ENCODE measurements at places on chromosomes 4 and X.

DNA sequence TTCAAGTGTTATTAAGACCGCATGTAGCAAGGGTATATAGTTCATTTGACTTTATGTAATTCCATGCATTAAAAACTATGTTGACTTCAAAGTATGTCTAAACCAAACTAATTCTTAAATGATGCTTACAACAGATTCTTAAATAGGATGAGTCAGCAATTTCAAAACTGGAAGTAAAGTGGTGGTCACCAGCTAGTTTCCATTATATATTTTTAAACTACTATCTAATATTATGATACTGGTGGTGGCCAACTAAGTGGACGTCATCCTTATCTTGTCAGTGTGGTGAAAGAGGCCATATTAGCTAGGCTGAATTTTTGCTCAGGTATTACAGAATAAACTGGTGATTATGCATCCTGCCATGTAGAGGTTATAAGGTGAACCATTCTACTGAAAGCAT is 1.2 kb downstream of the IL15 start:
- no peak for DNase-seq

- peak; percentile 48 for DNase-seq
These were observed 80.3 kb upstream of the LSM6 start for GRCh38 chr4:146095091-146095690.

GRCh38 chrX:69236641-69237040 is 71.4 kb upstream of the PJA1 start:
- DNase-seq: no peak

DNA sequence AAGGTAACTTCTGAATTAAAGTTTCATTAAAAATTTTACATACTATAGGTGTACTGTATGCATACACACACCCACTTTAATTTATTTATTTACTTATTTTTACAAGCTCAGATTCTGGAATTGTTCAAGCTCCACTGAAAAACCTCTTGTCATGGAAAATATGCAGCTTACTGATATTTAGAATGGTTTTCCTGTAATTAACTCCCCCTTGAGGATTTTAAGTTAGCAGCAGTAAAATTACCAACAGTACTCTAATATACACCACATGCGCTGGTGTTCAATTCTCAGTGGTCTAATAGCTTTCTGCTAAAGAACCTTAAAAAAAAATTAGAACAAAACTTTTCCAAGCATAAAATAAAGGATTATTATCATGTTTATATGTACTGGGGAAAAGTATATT is 12.0 kb downstream of the MAB21L2 start:
- DNase-seq: no peak

GRCh38 chr4:5366421-5366820 is 315.1 kb downstream of the STK32B start:
- DNase-seq: no peak

DNA sequence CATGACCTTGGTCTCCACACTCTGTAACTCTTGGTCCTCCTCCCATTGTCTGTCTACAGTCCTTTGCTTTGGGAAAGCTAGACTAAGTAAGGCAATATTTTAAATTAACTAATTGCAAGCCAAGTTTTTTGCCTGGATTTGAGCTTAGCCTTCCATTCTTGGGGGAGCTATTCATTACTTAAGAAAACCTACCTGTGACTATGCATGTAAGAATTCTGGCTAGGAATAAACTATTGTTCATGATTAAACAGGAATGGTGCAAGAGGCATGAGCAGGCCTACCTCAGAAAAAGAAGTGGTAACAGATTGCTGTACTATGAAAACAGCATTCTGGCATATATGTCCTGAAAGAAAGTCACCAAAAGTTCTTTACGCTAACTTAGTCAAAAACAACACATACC is 309.4 kb downstream of the MAPK10 start:
- no peak for DNase-seq

DNA sequence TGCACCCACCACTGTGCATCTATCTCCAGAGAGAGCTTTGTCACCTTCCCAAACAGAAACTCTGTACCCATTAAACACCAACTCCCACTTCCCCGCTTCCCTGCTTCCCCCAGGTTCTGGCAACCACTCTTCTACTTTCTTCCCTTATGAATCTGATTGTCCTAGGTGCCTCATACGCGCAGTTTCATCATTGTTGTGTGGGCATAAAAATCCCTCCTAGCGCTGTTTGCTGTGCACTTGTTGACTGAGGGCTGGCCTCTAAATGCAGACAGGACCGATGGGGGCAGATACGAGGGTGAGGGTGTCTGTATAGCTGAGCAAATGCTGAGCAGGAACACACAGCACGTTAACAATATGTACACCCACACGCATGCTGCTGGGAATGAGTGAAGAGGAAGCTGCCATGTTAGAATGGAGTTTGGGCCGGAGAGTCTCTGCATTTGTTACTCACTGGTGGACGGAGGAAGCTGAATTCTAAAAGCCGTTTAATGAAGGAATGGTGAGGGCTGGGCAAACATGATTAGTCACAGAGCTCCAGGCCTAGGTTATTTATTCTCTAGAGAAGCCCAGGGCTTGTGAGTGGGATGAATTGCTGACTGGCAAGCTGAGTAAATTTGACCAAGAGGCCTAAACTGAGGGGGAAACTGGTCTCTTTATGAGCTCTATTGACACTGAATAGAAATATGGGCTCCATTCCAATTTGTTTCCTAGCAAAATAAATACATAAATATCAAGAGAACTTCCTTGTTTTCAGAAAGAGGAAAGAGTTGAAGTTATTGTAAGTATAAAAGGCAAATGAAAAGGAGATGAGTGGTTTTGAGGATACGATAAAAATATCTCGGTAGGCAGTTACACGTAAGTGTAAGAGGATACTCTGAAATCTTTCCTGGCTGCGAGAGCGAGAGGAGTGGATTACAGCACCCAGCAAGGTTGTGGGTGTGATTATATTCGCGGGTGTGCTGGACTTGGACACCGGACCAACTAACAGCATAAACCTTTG is 95.9 kb upstream of the RPS6KA3 start:
- DNase-seq: no peak

DNA sequence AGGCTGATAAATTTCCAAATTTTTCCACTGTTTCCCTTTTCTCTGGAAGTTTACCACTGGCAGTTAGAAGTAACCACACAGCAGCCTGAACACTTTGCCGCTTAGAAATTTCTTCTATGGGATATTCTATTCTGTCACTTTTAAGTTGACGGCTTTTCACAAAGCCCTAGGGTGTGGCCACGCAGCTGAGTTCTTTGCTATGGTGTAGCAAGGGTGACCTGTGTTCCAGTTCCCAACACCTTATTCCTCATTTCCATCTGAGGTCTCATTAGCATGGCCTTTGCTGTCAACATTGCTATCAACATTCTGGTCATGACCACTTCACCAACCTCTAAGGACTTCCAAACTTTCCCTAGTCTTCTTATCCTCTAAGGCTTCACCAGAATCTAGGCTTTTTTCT is 45.4 kb upstream of the NFKB1 start:
- no peak for DNase-seq

DNA sequence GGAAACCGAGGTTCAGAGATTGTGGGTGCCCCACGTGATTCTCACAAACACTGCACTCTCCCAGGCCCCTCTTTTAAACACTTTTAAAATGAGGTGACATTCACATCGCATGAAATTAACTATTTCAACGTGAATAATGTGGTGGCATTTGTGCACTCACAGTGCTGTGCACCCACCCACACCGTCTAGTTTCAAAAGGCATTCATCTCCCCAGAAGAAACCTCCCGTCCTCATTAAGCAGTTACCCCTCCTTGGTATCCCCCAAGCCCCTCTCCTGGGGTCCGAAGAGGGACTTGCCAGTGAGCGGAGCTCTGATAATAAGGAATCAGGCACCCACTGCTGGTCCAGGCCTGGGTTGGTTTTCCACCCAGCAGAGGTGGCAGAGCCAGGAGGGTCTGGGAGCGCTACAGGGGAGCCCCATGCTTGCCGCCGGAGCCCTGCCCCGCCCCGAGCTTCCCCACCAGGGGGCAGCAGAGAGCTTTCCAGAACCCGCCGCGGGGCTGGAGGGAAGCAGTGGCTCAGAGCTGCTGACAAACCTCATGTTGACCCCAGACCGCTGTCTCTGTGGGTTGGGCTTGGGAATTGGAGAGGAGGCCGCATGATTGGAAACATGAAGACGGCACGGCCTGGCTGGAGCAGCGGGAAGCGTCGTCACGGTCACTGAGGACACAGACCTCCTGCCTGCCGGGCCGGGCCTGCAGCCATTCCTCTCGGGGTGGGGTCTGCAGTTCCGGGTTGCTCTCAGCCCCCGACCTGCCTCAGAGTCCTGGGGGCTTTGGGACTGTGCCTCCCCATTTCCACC is 27.5 kb upstream of the HTRA3 start:
- peak; percentile 69 for DNase-seq

GRCh38 chr4:150119492-150119891 is 41.2 kb downstream of the DCLK2 start:
- no peak for DNase-seq

GRCh38 chrX:54496517-54496852 is 451 bp upstream of the FGD1 start:
- DNase-seq: no peak

DNA sequence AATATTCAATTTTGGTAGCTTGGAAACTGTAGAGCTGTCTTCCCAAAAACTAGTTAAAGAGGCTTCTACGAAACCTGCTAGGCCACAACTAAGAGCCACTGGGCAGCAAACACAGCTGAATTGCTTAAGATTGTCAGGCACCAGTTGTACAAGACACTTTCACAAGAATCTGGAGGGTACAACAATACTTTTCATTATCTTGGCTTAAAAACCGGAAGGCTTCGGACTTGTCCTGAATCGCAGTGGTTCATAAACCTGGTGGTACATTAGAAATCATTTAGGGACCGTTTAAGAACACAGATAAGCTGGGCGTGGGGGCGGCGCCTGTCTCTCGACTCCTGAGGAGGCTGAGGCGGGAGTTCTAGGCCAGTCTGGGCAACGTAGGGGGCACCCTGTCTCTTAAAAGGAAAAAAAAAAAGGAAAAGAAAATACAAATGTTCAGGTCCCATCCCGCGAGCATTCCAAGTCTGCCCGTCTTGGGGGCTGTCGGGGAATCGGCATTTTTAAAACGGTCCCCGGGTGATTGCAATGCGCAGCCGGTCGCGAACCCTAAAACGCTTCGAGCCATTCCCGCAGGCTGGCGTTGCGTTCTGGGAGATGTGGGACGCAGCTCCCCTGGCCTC is 763 bp downstream of the PYURF start:
- DNase-seq: peak; percentile 35

- DNase-seq: no peak
These were observed 3.8 kb downstream of the NAP1L5 start for GRCh38 chr4:88693792-88694191.

DNA sequence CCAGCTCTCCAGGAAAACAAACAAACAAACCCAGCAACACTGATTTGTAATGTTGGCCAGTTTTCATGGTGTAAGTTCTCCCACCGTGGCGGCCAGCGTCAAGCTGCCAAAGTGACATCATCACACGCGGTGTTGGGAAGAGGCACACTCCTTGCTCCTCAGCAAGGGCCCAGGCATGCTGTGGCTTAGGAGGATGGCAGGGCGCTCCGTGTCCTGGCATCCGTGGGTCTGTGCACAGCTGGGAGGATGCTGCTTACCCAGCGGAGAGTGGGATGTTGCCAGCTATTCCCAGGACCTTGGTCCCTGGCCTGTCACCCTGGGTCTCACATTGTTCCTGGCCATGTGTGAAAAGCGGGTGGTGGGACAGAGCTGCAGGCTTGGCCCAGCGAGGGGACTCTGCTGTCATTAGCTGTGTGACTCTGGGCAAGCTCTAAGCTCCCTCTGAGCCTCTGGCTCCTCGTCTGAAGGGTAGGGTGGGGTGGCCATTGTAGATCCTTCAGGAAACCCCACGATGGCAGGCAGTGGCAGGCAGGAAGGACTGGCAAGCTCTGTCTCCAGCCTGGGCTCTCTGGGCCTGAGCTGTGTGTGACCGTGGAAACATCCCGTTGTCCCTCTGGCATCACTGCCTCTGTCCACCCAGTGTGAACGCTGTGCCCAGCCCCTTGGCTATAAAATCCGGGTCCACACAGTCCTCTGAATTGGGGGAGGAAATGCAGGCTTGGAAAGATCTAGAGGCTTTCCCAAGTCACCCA is 10.8 kb downstream of the PSAPL1 start:
- no peak for DNase-seq

DNA sequence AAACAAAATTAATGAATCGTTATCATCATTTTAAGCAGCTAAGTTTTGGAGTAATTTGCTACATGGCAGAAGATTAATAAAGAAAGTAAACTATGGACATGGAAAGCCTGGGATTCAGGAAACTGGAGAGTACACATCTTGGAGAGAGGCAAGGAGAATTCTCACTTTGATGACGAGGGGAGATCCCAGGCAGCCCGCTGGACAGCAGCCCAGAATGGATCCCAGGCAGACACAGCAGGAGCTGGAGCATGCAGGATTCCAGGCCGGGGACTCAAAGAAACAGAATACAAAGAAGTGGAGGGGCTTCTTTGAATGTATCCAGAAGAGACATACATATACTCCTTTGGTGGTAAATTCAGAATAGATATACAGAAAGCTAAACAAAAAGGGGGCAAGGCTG is 118.0 kb upstream of the ATP6AP2 start:
- DNase-seq: no peak

DNA sequence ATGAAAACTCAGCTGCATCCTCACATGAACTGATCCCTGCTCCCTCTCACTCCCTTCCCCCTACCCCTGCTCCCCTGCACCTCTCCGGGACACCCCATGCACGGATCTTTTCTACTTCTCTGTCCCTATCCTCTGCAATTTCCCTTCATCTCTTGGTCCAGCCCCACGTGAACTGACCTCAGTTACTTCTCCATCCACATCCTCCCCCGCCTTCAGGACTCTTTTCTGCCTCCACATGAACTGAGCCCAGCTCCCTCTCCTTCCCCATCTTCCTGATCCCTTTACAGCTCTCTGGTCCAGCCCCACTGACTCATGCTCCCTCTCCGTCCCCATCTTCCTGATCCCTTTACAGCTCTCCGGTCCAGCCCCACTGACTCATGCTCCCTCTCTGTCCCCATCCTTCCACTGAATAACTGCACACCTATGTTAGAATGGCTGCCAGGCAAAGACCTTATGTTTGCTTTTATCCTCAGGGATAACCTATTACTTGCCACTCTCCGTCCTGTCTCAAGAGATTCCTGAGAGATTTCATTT is 5.6 kb downstream of the CETN2 start:
- no peak for DNase-seq

- no peak for DNase-seq
These were observed 20.0 kb downstream of the DIAPH2 start for GRCh38 chrX:96704629-96705028.

DNA sequence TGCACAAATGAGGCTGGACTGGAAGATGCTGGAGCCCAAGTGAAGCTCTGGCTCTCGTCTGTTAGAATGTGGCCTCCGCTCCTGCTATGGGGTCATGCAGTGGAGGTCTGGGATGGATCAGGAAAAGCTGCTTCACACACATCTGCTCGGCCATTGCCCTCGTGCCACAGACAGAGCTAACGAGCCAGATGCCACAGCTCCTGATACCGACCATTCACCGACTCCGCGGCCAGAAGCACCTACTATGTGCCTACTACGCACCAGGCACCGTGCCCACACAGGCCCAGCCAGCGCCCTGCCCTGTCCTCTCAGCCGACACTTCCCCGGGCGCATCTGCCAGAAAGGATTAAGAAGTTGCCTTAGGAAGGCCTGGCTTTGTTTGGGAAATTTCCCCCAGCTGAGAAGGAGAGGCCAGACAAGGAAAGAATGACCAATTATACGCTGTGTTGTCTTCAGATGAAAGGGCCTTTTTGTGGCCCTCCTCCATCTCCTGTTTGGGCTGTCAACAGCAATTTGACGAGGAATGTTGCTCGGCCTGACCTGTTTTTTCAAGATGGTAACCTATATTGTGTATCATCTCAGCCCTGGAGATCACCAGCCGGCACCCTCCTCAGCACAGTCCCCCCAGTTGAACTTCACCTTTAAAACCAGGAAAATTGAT is 34.3 kb downstream of the HMX1 start:
- DNase-seq: no peak

All from RPMI8226 (cell line).